HT-29 (cell line): ENCODE measurements at places on chromosomes 5 and 9.
A peak's percentile ranks its signal among the peaks of the same experiment; 100 is the strongest.

DNA sequence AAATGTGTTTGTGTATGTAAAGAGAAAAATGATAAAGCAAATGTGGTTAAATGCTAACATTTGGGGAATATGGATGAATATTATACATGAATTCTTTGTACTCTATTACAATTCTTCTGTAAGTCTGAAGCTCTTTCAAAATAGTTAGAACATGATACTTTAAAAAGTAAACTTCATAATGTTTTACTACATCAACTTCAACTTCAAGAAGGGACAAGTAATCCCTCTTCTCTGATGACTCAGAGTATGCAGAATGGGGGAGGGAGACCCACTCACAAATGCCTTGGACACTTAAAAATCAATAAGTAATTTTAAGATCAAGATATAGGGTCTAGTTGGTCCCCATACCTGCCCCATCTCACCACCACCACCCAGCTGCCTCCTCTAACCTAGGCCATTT, 162.4 kb downstream of the ESM1 start:
- no peak for DNase-seq

- no peak for DNase-seq
These were observed 21.1 kb upstream of the ZNF622 start for GRCh38 chr5:16486711-16487111.

- DNase-seq = no peak
These were observed at the start of gene IL7R for GRCh38 chr5:35856765-35857351. Gene IL7R (plus strand): TSS chr5:35856891. CDS start chr5:35856978, 87 bp downstream.

DNA sequence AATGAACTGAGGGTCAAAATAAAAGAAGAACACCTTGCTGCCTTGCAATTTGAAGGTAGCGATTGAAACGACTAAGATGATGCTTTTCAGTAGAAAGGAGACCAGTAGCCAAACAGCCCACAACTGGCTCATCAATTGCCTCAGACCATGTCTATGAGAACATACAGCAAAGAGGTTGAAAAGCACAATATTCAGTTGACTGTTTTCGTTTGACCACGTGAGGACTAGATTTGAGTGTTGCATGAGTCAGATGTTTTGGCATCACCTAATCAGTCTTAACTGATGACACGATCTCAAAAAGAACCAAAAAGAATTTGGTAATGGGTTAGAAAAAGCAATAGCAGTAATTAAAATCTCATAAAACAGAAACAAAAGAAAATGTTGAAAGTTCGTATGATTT, 82.7 kb upstream of the IL7R start:
- no peak for DNase-seq

DNA sequence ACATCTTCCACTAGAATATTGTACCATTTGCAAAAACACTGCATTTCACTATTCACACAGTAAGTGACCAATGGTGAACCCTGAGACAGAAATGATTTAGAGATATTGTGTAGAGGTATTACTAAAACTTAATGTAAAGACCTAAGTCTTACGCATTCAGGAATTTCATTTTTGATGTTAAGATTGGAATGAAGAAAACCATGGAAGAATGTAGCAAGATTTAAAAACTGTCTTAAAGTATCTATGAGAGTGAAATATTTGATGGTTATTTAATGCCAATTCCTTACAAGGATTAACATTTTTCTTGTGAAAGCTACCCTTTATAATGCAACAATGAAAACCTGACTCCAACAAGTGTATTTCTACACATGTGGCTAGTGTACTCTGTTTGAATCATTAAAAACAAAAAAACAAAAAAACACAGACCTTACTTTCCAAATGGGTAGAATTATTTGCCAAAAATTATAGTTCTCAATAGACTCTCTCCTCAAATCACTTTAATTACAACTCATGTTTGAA, 172.0 kb downstream of the NNT start:
- no peak for DNase-seq

DNA sequence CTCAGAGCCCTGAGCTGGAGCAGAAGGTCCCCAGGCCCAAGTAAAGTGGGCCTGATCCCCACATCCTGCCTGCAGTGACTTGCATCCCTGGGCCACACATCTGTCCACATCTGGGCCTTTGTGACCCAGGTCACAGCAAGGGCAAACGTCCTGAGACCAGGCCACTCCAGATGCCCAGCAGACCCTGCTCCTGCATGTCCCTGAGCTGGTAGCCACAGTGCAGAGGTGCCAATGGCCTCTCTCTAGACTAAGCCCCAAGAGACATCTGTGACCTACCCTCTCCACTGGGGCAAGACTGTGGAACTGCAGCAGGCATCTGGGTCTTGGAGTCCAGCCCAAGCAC, 2.5 kb downstream of the FLT4 start:
- no peak for DNase-seq

DNA sequence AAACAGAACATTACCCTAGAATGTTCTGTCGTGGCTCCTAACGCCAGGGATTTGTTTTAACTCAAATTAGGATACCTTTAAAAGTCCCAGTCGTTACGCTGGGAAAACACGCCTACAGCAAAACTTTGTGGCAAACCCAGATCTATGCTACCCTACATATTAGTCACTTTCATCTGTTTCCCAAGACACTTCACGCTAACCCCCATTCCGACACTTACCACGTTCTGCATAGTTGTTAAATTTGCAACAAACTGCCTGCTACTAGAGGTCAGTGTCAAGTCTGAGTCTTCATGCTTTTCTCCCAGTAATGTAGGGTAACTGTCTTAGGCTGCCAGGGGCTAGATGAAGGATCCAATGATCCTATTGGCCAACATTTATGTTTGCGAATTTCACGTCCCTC, 140.3 kb downstream of the RASEF start:
- no peak for DNase-seq

- no peak for DNase-seq
These were observed 53.3 kb upstream of the ARL15 start for GRCh38 chr5:54363669-54364068.

- DNase-seq = peak; percentile 10
These were observed 575.3 kb downstream of the RAB3C start for GRCh38 chr5:59158165-59158564.

DNA sequence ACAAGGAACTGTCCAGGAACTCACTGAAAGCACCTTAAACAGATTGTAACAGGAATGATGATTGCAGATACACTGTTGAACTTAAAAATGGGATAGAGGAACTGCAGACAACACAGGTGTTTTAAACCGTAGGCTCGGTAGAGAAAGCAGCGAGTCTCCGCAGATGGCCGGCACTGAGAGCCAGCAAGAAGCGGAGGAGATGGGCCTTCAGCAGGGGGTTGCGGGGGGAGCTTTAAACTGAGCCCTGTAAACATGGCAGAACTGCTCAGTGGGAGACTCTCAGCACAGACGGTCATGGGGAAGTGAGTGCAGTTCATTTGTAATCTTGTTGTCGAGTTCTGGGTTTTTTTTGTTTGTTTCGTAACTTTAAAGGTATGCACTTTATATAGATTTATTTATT, 155.1 kb upstream of the OTULINL start:
- DNase-seq = no peak

DNA sequence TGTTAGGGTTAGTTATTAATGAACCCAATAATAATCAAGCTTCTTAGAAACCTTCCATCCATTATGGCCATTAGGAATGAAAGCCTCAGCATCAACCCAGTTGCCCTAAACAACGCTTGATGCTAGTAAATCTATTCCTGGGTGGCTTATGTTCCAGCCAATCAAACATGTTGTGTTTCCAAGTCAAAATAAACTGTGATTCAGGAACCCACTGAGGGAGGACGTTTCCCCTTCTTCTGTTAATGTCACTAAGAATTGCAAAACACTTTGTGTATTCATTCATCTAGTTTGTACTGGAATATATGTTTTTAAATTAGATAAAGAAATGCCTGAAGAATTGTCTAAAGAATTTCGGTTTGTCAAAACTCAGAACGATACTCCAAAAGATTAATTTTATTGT, 142.5 kb upstream of the MSX2 start:
- DNase-seq = no peak

GRCh38 chr9:100066539-100066938, 32.3 kb downstream of the ERP44 start:
- DNase-seq = no peak

DNA sequence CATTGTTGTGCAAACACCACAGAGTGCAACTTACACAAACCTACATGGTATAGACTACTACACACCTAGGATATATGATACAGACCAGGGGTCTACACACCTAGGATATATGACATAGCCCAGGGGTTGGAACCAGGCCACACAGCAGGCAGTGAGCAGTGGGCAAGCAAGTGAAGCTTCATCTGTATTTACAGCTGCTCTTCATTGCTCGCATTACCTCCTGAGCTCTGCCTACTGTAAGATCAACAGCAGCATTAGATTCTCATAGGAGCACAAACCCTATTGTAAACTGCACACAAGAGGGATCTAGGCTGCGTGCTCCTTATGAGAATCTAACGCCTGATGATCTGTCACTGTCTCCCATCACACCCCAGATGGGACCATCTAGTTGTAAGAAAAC, 56.6 kb downstream of the AP3B1 start:
- no peak for DNase-seq

DNA sequence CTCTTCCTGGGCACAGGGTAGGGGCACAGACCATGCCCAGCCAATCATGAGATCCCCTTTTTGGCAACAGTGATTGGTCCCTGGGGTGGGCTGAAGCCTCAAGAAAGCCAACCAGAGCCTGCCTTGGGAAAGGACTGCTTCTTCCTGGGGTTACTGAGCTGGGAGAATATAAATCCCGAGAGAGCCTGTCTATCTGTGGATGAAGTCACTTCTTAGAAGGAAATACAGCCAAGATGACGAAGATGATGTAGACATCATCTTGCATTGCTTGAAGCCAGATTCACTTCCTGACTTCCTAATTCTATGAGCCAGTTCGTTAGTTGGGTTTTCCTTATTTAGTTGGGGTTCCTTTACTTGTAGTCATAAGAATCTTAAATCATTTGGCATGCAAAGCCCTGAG, 50.1 kb upstream of the PWWP2A start:
- no peak for DNase-seq

GRCh38 chr5:113965225-113965624, 396.6 kb upstream of the KCNN2 start:
- DNase-seq = no peak

DNA sequence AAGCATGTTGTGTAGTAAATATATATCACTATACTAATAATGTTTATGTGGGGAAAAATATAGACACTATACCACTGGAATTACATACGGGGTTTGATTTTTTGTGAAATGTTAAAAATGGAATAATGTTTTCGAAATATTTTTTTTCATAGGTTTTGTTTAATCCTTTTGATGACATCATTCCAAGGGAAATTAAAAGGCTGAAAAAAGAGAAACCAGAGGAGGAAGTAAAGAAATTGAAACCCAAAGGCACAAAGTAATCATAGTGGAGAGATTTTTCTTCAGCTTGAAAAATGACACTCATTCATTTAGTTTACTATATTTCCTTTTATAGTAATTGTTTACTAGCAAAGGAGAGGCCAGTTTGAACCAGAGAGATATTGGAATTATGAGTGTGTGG, 17.6 kb downstream of the CWC27 start:
- DNase-seq = no peak

- DNase-seq = no peak
These were observed 89.0 kb downstream of the FRMD3 start for GRCh38 chr9:83449166-83449565.
